ENCODE measurements at places on chromosomes 13 and 19.

DNA sequence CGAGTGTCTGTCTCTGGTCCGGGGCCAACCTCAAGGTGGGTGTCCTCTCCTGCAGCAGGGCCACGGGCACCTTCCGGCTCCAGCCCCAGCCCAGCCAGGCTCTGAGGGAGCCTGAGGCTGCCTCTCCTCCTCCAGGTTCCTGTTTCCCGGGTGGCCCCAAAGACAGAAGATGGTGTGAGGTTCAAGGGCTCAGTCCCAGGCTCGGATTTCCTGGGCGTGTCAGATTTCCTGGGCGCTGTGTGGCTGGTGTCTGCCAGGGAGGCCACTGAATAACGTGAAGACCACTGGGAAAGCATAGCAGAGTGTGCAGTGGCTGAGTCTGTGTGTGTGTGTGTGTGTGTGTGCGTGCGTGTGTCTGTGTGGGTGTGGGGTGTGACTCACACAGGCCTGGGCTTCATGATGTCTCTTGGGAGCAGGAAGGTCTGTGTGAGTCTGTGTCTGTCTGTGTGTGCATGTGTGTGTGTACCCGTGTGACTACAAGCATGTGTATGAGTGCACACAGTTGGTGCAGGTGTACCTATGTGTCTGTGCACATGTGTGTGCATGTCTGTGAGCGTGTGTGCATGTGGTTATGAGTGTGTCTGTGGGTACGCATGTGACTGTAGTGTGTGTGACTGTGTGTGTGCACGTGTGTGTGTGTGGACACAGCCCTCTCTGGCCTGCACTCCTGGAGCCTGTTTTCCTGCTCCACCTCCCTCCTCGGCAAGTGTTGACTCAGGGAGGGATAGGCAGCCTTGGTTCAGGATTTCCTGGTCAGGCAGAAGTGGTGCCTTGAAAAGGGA lies 28.3 kb downstream of the CEBPA start:
- peak; percentile 31 for DNase-seq

DNA sequence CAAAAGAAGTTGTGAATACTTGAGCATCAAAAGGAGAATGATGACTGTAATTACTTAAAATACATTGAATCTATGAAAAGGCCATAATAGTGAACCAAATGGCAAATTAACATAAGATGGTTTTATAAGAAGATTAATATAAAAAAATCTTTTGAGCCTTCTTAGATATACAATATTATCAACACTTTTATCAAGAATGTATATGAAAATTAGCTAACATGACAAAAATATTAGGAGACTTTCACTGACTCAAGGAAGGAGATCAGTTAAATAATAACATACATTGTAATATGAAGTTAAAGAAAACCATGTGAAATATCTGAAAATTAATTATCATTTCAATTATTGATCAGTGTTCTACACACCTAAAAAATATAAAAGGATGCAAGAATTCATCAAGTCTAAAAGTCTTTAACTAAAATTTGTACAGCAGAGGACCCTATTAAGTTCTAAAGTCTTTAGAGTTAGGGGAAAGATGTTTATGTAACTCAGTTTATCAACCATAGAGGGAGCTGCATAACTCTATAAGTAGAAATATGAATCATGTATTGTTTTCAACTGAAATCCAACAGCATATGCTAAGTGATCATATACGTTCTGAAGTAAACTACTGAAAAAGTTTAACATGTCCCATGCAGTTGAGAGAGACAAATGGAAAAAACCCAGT lies 756.1 kb upstream of the MIR17HG start:
- no peak for DNase-seq

DNA sequence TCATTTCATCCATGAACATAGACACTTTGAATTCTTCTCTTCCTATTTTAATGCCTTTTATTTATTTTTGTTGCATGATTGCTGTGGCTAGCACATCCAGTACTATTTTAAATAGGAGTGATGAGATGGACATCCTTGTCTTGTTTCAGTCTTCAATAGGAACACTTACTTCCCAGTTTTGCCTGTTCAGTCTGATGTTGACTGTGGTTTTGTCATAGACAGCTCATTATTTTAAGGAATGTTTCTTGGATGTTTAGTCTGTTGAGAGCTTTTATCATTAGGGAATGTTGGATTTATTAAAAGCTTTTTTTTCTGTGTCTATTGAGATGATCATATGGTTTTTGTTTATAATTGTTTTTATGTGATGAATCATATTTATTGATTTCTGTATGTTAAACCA lies 586.6 kb downstream of the SLITRK1 start:
- no peak for DNase-seq

DNA sequence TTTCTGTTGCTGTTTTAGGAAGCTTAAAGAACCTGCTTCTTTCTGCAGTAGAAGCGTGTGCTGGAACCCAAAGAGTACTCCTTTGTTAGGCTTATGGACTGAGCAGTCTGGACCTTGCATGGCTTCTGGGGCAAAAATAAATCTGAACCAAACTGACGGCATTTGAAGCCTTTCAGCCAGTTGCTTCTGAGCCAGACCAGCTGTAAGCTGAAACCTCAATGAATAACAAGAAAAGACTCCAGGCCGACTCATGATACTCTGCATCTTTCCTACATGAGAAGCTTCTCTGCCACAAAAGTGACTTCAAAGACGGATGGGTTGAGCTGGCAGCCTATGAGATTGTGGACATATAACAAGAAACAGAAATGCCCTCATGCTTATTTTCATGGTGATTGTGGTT lies 103.1 kb downstream of the TNFRSF19 start:
- DNase-seq: no peak

DNA sequence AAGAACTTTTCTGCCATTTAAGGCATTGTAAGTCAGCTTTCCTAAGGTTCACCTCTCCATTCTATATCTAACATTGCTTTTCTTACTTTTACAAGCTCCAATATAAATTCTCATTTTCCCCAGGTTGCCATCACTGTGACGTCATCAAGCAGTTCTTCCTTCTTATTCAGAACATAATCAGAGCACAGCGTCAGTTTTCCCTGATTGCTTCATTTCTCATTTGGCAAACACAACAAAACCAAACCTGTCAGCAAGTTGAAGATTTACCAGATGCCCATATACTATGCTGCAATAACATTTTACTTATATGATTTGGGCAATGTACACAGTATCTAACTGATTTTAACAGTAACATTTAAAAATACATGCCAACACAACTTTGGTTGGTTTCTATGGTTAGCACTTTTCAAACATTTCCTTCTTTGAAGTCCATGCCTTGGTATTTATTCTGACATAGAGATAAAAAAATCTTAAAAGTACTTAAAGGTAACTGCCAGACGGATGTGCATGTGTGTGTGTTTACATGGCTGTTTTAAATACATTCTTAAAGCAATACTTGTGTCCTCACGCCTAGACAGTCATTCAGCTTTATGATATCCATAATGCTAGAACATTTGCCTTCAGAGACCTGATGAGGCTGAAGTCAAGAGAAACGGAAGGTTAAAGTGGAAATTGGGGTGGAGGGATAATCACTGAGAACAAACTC lies 264.0 kb downstream of the KLF12 start:
- no peak for DNase-seq

DNA sequence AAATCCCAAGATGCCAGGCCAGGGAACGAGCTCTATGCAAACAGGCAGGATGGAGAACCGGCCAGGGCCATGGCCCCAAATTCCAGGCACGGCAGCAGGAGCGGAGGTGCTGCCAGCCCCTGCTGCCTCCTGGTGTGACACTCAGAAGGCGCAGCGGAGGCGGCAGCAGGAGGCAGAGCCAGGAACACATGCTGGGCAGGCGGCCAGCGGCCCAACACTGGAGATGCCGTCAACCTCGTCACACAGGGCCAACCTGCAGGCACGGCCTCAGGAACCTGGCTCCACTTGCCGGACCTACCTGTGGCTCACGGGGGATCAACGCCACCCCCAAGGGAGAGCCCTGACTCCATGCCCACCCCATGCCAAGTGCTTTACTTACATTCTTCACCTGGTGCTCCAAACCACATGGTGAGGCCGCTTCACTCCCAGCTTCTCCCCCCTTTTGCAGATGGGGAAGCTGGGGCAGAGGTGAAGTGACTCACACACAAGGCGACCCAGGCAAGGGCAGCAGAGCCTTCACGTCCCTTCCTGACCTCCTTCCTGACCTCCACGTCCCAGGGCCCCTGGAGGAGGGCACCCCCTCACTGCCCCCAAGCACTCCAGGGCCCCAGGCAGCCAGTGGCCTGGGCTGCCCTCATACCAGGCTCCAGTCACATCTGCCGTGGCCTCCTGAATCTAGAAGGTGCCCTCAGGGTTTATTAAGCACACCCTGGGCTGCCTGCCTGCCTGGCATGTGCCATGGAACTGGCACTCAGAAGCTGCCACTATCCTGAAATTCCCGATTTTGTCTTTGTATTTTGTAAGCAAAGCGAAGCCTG lies 43.5 kb downstream of the GGACT start:
- no peak for DNase-seq

DNA sequence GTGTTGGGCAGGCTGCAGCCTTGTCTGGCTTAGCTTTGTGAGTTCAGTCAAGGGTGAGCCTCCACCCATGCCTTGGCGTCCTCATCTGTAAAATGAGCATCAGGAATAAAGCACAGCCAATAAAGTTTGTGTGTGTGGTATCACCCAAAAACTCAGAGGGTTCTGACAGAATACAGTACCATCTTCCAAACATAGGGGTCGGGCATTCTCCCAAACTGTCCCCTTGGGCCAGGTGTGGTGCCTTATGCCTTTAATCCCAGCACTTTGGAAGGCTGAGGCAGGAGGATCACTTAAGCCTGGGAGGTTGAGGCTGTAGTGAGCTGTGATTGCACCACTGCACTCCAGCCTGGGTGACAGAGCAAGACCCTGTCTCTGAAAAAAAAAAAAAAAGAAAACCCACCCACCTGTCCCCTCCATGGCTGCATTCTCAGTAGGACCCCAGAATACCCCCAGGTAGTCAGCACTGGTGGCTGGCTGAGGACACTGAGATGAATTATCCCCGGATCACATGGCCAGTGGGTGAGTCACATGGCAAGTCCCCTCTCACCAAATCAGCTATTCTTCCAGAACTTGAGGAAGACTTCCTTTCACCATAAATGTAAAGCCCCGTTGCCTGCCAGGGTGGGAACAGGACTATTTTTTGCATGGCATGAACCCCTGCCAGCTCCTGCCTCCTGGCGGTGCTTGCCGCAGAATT lies 18.6 kb downstream of the POP4 start:
- no peak for DNase-seq

- DNase-seq: peak; percentile 25
Observed at GRCh38 chr19:2253106-2254063, 2.8 kb downstream of the JSRP1 start.

All from stimulated activated CD4-positive, alpha-beta T cell treated with anti-CD3 and anti-CD28 coated beads, Interleukin-15, amount 100 ng/mL, for 1 hour (primary cell).